ENCODE measurements at places on chromosomes 6 and 20. TPM values are rescaled to one million over a fixed set of nuclear protein-coding genes. Genes with fewer than 3 reads are reported as not detected.

ZFP57 gene
- not detected for total RNA-seq

XKR7 gene
- total RNA-seq: not detected

RTEL1 gene
- total RNA-seq: 21.4 TPM

HLA-DQA1 gene
- not detected for total RNA-seq

DLL1 gene
- 1.8 TPM for total RNA-seq

SASH1 gene
- total RNA-seq: 89.6 TPM

BPIFB4 gene
- not detected for total RNA-seq

PMEPA1 gene
- 3.7 TPM for total RNA-seq

FNDC1 gene
- total RNA-seq: not detected

HCRTR2 gene
- total RNA-seq: not detected

MTFR2 gene
- total RNA-seq: 4.5 TPM

GUCA1A gene
- total RNA-seq: not detected

ZSCAN23 gene
- 0.07 TPM for total RNA-seq

ACAT2 gene
- total RNA-seq: 94.0 TPM

Data from pulmonary artery endothelial cell (primary cell).